GM18507 (cell line): ENCODE measurements at places on chromosomes 1 and 21.
A peak's percentile ranks its signal among the peaks of the same experiment; 100 is the strongest.

GRCh38 chr1:65674522-65674921 is 118.2 kb upstream of the PDE4B start:
- no peak for DNase-seq

DNA sequence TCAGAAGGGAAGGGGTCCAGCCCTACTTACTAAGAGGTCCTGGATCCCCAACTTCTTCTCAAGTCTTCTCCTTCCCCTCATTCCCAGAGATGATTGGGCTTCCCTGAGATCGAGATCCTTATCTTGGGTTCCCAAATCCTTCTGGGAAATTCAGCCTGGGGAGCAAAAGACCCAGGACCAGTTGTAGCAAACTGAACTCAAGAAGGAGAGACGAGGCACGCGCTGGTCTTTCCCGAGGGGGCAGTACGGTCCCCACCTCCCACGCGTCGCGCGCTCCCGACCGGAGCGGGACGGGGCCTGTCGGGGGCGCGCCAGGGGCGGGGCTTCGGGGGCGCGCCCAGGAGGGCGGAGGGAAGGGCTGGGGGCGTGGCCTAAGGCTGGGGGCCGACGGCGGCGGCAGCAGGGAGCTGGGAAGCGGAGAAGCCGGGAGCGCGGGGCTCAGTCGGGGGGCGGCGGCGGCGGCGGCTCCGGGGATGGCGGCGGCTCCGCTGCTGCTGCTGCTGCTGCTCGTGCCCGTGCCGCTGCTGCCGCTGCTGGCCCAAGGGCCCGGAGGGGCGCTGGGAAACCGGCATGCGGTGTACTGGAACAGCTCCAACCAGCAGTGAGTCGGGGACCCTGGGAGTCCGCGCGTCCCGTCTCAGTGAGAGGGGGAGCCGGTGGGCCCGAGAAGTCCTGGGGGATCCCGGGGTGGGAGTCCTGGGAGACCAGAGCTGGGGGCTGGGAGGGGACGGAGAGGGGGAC is at the start of gene EFNA3:
EFNA3 (plus strand) TSS at position 369 of the 741 bp plus-strand sequence; CDS start at position 474, 105 bp downstream.
- peak; percentile 64 for DNase-seq

DNA sequence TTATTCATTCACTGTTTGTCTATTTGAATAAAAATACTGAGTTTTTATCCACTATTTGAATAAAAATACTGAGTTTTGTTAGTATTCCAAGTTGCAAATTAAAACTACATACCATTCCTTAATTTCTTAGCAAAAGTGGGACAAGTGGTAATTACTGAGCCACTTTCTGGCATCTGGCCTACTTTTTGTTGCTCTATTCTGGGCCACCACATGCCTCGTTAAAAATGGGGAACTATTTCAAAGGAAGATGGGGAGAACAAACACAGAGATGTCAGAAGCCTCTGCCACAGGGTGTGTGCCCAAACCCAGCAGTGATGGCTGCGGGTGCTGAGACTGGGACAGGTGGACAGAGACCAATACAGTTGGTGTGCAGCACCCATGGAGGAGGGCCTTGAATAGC is 14.6 kb downstream of the PIGP start:
- DNase-seq, result no peak

- no peak for DNase-seq
Observed at GRCh38 chr1:64921771-64922170, 44.6 kb downstream of the JAK1 start.

DNA sequence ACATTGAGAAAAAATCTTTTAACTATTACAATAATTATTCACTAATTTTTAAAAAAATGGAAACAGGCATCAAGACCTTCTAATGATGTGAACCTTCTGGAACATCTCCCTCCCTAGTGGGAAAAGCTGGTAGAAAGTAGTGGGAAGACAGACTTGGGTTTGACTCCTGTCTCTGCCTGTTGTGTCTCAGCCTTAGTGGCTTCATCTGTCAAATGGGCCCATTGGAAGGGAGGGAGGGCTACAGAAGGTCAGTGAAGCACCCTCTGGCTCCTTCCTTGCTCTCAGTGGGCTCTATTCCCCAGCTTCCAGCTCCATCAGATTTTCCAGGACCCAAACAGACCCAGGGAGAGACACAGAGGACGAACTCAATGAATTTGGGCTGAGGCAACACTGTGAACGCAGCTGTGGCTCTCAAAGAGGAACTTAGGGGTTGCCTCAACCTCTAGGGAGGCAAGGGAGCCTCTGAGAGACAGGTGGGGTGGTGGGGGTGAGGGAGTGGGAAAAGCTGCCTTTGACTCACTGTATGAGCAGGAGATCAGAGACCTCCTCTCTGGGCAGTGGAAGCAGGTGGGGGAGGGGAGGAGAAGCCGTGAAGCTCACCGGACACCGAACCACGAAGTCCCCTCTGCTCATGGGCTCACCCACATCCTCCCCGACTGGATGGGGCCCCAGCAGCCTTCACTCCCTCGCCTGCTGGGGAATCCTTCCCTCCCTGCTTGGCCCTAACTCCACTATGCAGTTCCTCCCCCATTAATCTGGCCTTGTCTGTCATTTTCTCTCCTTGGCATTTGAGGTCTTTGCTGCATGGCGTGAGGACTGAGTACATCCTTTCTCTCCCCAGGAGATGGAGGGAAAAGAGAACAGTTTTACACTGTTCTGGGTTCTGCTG is 4.5 kb downstream of the CNR2 start:
- DNase-seq, result no peak

DNA sequence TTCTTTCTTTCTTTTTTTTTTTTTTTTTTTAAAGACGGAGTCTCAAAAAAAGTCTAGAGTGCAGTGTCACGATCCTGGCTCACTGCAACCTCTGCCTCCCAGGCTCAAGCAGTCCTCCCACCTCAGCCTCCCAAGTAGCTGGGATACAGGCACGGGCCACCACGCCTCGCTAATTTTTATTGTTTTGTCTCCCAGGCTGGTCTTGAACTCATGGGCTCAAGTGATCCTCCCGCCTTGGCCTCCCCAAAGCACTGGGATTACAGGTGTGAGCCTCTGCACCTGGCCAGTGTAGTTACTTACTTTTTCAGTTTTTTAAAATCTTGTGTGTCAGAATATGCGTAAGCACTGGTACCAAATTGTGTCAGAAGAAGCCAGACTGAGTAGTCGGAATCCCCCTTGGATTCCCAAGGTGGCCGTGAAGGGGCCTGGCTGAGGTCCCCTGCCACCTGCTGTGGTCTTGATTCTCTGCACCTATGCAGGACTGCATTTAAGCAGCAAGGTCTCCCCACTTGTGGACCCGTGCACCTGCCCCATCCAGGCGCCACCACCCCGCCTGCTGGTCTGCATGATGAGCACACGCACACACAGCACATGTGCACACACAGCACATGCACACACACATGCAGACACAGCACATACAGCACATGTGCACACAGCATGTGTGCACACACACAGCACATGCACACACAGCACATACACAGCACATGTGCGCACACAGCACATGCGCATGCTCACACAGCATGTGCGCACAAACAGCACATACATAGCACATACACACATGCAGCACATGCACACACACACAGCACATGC is 47.5 kb downstream of the PCNT start:
- DNase-seq, result no peak

DNA sequence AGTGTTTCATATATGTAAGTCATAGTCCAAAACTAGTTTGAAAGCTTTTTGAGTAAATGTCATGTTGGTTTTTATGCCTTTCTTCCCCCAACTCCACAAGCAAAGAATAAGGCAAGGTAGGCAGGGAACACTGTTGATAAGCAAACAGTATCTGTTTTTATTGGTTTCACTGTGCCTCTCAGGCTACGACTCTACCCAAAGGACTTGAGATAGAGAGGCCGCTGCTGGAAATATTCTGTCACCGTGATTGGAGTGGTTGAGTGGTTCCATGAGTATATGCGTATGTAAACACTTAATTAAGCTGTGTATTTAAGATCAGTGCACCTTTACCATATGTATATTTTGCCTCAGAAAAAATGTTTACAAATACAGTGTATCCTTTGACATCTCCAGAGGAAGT is 138.1 kb upstream of the KIF26B start:
- DNase-seq, result no peak

DNA sequence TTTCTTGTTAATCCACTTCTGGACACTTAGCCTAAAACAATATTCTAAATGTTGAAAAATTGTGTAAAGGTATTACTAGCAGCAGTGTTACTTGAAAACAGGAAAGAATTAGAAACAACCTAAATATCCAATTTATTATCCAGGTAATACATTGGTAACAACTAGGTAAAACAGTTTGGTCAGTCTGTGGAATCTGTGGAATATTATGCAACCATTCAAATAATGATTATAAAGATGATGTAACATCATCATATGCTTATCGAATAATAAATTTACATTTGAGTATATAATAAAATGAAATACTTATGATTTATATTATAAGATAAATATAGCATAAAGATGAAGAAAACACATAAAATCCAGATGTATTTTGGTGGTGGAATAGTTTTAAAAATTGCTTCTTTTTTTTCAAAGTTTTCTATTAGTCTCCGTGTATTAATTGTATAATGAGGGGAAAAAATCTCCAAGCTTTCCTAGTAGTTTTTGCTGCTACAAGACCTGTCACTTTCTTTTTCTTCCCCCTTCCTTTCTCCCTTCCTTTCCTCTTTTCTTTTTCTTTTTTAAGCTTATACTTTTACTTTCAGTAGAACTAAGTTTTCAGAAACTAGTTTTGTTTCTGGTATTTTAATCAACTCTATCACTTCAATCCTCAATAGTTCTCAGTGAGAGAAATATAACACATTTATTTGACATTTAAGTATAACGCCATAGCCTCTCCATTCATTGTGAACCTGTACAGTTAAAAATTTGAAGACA is 197.8 kb upstream of the HMCN1 start:
- DNase-seq, result no peak

DNA sequence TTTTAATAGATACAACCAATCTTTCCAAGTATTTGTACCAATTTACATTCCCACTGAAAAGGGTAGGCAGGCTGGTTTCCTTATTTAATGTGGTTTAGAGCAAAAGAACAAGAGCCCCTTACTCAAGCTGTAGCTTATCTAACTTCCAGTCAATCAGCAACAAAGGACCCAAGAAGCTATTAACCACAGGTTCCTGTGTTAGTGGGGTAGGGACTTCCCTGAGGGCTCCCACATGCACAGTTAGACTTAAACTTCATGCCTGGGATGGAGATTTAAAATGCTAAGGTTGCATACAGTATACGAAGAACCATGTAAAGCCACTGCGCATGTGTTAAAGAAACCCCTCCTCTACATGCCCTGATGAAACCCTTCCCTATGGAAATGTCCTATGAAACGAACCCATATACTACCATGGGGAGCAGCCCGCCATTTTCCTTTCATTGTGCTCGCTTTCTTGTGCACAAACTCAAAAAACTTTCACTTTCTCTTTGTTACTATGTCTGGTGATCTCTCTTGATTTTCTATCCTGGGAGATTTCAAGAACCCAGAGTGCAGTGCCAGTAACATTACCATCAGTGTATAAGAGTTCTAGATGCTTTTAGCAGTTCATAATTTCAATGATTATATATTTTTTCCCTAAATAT is 23.3 kb upstream of the ST6GALNAC5 start:
- DNase-seq, result no peak

DNA sequence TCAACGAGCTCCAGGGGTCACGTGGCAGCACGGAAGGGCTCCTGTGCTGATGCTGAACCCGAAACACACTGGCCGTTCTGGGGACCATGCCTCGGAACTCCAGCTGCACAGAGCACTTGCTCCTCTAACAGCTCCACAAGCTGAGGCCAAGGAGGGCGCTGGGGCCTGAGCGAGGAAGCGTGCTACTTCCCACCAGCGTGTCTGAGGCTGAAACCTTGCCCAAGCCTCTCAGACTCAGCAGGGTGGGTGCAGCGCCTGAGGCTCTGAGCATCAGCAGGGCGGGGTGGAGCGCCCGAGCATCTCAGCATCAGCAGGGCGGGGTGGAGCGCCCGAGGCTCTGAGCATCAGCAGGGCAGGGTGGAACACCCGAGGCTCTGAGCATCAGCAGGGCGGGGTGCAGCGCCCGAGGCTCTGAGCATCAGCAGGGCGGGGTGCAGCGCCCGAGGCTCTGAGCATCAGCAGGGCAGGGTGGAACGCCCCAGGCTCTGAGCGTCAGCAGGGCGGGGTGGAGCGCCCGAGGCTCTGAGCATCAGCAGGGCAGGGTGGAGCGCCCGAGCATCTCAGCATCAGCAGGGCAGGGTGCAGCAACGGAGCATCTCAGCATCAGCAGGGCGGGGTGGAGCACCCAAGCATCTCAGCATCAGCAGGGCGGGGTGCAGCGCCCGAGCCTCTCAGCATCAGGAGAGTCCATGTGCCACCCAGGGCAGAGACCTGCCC is 9.6 kb downstream of the WRAP73 start:
- no peak for DNase-seq

DNA sequence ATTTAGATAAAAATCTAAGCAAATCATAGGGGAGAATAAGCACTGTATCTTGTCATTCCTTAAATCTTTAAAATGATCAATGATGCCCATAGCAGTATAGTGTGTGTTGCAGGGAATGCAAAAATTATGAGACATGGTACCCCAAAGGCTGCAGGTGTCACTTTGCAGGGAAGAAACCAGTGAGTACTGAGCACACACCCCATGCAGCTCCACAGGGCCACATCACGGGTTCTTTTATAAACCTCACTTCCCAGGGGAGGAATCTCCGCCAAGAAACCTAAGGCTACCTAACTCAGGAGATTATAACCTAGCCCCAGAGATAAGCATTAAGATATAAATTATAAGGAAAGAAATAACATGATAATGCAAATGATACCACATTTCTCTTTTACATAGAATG is 115.6 kb downstream of the APP start:
- DNase-seq, result no peak

GRCh38 chr1:65176056-65176450 is 28.1 kb downstream of the AK4 start:
- DNase-seq, result no peak
